ENCODE measurements at places on chromosomes 1 and 21.

DNA sequence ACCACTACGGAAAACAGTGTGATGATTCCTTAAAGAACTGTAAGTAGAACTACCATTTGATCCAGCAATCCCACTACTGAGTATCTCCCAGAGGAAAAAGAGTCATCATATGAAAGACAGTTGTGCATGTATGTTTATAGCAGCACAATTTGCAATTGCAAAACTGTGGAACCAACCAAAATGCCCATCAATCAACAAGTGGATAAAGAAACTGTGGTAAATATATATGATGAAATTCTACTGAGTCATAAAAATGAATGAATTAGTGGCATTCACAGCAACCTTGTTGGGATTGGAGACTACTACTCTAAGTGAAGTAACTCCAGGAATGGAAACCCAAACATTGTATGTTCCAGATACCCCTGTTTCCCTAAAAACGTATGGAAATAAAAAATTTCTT lies 337.0 kb upstream of the PTBP2 start:
- DNase-seq = no peak

GRCh38 chr1:101408212-101409042 lies 171.6 kb downstream of the S1PR1 start:
- DNase-seq = no peak

DNA sequence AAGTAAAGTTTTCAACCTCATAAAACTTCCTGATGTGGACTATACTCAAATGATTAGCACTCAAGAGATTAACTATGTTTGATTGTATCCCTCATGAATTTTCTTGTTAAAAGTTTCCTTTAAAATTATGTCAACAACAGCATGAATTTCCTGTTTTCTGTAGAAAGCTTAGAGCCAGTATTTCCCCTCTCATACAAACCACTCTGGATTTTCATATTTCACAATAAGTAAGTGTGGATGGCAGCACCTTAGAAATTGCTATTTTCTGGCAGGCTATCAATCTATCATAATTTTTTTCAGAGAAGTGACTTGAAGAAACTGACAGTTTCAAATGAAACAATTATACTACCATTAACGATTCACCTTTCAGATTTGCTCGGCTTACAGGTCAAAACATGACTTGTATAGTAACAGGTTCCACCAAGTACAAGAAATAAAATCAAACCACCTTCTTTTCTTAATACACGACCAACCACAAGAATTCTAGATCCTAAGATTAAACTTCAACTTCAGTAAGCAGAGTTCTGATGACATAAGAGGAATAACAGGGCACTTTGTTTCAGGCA lies 20.8 kb downstream of the ELK4 start:
- DNase-seq = no peak

- no peak for DNase-seq
These were observed 11.0 kb downstream of the PRDM15 start for GRCh38 chr21:41868062-41868710.

- DNase-seq = no peak
These were observed 85.9 kb downstream of the UROD start for GRCh38 chr1:45097944-45098343.

DNA sequence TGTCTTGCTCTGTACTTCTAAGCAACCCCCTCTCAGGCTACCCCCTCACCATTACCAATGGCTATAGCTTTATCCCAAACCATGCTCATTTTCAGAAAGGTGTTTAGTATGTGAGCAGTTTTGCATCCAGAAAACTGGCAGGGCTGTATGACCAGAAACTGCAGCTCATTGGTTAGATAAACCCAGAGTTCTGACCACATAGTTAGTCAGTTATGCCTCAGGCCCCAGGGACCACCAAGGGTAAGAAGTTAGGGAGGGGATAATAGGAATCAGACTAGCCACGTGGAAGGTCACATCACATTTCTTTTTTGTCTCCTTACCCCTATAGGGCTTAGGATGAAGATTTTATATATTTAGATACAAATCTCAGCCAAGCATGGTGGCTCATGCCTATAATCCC lies 1.2 kb downstream of the ITGA10 start:
- no peak for DNase-seq
